Osteoblast (primary cell): ENCODE measurements at places on chromosomes 6 and 20. TPM values are rescaled to one million over a fixed set of nuclear protein-coding genes. Genes with fewer than 3 reads are reported as not detected.

The SMOC2 gene
- 0.36 and 10.6 TPM in 2 replicates for total RNA-seq

The CCM2L gene
- not detected in 2 replicates for total RNA-seq

The ANGPT4 gene
- total RNA-seq, result under 0.01 TPM in 2 replicates

The SIRPG gene
- not detected in 2 replicates for total RNA-seq

The SRXN1 gene
- 60.1 and 65.1 TPM in 2 replicates for total RNA-seq

The CPXM1 gene
- total RNA-seq, result under 0.01 and 0.88 TPM in 2 replicates

The TMX4 gene
- 40.9 and 45.7 TPM in 2 replicates for total RNA-seq

The HLA-DOB gene
- 0.36 TPM in 1 of 2 replicates, not detected in the other for total RNA-seq

The NUDT3 gene
- 37.6 and 42.4 TPM in 2 replicates for total RNA-seq

DNA sequence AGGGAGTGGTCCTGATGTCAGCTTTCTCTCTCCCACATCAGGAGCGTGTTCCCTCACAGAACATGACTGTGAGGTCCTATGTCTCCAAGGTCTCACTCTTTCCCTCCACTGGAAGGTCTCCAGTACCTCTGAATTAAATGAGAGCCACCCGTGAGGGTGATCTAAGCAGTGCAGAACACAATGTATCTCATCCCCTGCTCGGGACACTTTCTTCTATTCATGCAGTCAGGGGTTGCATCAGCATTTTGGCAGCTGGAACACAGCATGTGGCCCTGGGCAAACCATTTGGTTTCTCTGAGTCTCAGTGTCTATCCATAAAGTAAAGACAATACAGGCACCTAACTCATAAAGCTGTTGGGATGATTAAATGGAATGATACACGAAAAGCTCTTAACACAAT is 34.2 kb downstream of the MAFB start:
- no peak for DNase-seq

GRCh38 chr20:9744551-9744950 is 94.3 kb downstream of the PAK5 start:
- no peak for DNase-seq

- no peak for DNase-seq
Observed at GRCh38 chr6:8481727-8482126, 46.4 kb upstream of the SLC35B3 start.

DNA sequence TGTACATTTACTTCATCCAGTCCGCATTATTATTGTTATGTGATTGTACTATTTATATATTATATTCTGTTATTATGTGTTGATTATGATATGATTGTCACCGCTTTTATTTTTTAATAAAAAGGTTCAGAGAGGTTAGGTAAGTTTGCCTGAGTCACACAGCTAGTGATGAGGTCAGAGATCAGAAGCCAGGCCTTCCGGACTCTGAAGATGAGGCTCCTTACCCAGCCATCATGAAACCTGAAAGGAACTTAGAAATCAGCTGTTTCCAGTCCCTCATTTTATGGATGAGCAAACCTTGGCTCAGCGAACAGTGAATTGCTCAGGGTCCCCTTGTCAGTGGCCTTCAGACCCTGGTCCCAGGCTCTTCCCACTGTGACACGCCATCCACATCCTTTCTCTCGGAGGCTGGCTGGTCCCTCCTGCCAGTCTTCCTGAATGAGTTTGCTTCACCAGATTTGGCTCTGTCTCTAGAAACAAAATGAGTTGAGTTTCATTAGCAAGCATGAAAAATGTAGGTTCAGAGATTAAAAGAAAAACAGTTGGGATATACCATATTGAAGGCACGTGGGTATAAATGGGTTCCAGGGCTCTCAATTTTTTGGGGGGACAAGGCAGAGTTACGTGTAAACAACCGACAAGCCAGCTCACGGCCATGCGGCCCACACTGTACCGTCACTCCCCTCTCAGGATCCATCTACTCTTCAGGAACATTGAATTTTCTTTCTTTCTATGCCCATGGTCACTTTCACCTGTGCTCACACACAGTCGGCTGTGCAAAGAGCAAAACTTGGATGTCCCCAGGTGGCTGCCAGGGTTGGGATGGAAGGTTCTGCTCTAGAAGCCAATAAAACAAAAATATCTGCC is 132.9 kb downstream of the ZDHHC14 start:
- no peak for DNase-seq

- DNase-seq, result no peak
Observed at GRCh38 chr6:54094786-54095185, 16.5 kb upstream of the MLIP start.

GRCh38 chr20:2713285-2713684 is 20.7 kb downstream of the EBF4 start:
- DNase-seq, result peak; percentile 79

DNA sequence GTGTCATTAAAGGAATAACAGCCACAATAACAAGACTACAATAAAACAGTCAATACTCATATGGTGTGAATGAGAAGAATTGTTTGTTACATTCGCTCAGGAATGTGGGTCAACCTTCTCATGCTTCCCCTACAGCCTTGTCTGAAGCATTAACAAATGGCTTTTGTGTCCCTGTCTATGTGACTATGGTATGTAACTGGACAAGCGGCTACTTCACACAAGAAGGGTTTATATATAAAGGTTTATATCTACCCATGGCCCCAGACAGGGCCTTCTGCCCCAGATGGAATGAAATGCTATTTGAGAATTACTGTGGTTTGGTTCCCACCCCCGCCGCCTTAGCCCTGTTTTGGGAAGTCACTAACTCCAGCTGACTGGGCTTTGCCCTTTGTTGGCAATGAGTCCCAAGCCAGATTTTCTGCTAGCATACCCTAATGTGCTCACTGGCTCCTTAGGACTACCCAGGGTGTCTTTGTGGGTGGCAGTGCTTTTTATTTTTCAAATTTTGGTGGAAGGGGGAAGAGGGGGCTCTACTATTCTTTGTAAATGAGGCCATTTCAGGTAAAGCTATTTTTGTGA is 39.4 kb downstream of the TFAP2A start:
- DNase-seq, result no peak

DNA sequence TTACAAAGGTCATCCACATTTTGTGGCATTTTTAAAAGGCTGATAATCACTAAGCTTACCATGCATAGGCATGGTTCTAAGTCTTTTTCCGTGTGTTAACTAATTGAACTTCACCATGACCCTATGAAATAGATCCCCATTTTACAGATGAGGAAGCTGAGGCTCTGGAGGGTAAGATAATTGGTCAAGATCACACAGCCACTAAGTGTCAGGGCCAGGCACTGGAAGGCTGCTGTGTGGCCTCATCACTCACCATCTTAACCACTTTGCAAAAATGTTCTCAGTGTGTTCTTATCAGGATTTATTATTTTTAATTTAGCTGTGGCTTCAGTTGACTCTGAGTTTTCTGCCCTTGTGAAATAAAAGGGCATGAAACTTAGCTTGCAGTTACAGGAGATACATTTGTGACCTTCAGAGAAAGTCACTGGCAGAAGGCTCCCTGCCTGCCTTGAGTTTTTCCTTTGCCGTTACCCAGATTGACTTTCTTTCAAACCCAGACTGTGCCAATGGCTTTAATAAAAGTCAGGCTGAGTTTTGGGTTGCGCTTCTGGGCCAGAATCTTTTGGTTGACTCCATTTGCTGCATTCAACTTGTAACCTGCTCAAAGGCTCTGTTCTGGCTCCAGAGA is 82.0 kb downstream of the EZR start:
- DNase-seq, result no peak

DNA sequence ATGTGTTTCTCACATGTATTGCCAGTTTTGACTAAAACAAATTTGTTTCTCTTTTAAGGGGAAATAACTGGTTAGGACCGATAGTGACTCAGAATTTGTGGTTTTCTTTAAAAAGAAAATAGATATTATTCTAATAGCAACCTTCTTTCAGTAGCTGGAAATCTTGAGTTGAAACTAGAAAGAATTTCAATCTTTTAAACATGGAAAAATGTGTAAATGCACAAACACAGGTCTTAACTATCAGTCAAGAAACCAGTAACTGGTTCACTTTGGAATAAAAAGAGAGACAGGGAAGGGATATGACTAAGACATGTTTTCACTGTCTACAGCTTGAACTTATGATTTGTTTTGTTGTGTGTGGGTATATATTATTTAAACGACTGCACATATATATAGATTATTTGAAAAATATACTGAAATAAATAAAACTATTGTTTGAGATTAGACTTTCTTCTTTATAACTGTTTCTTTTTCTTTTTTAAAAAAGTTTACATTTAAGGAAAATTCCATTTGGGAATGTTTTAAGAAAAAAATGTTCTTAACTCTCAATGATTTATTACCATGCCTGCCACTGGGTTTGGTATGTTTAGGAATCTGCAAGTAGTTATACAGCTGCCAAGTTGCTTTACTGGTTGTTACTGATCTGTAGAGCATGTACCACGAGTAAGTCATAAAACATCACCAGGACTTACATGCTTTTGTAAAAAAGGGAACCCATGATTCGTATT is 753.3 kb upstream of the MARCKS start:
- DNase-seq, result peak; percentile 56

- peak; percentile 98 for DNase-seq
Observed at GRCh38 chr20:58891086-58891717, 38.7 kb downstream of the GNAS start.

DNA sequence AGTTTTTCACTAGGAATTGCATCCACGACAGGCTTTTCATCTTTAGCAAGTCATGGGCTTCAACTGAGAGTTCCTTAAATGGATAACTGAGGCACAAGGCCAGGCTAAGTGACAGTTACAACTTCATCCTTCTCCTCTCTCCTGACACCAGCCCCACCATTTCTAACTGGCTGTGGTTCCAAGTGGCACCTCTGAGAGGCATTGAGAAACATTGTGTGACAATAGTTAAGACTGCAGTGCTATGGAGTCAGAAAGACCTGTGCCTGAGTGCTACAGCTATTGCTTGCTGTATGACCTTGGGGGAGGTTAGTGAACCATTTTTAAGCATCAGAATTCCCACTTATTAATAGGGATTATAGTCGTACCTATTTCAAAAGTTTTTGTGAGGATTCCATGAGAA is 26.2 kb upstream of the MLIP start:
- no peak for DNase-seq

GRCh38 chr6:99841297-99841696 is 152.7 kb downstream of the MCHR2 start:
- no peak for DNase-seq

DNA sequence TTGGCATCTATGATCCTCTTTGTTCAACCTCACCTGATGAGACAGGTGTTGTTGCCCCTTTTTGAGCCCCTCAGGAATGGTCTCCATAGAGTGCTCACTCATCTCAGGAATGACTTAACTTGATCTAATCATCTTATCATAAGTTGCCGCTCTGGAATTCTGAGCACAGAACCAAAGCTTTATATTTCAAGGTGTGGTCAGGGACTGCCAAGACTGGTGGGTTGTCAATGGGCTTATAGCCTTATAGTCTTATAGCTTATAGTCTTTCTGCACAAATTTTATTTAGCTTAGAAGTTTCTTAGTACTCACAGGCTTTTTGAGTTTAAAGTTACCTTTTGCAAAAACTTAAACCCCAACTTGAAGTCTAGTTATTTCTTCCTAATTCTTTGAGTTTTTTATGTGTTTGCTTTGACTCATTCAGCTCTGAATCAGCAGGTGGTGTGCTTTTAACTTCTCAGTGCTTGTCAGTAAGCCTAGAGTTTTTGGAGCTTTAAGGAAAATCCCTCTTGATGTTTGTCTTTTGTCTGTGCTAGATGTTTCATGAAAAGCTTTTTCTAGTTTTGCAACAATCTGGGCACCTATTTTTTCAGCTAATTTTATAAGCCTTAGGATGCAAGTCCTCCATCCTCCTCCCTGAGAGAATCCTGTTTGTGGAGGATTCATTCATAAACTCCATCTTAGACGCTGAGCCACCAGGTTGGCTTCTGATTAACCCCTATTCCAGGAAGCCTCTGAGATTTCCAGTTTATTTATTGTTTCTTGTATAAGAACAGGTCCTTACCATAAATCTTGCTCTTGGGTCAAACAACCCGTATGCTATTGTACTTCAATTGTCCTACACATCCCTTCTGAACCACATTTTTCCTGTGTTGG is 72.3 kb upstream of the SSTR4 start:
- DNase-seq, result no peak

- no peak for DNase-seq
Observed at GRCh38 chr20:36074983-36075382, 79.6 kb upstream of the EPB41L1 start.

GRCh38 chr6:14542670-14543366 is 425.2 kb downstream of the CD83 start:
- peak; percentile 80 for DNase-seq

DNA sequence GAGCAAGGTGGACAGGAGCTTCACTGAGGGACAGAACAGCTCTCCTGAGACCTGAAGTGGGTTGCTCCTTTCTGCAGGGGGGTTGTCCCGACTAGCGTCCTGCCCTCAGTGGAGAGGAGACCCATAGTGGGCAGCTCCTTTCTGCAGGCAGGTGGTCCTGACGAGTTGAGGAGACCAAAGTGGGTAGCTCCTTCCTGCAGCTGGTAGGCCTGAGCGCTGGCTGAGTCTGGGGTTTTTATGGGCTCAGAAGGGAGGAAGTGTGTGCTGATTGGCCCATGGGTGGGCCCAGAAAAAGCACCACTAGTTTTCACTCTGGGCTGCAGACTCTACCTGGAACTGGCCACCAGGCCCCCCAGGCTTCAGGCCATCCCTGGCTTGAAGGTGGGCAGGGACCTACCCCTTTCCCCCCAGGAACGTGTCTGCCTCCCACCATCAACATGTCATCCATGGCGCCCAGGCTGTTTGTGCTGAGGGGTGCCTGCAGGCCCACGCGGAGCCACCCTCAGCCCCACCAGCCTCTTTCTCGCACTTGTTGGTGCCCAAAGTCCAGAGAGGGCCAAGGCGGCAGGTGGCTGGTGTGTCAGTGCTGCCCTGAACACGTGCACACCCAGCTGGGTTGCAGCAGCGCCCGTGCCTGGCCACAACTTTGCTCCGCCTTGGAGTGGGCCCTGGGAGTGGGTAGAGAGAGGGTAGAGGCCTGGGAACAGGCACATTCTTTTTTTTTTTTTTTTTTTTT is 1.6 kb upstream of the DEK start:
- DNase-seq, result no peak

DNA sequence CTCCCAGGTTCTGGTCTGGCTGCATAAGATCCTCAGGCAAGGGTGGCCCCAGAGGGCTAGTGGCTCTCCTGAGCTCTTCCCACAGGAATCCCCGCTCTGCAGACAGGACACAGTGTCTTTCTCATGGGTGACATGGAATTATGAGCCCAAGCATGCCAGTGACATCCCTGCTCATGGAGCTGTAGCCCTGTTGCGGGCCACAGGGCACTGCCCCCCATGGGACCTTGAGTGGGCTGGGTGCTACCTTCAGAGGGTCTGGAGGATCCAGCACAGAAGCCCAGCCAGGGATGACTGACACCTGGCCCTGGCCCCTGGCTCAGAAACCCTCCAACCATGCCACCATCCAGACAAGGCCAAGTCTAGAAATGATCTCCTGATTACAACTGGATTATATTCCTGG is 657.5 kb upstream of the DEFB115 start:
- no peak for DNase-seq

DNA sequence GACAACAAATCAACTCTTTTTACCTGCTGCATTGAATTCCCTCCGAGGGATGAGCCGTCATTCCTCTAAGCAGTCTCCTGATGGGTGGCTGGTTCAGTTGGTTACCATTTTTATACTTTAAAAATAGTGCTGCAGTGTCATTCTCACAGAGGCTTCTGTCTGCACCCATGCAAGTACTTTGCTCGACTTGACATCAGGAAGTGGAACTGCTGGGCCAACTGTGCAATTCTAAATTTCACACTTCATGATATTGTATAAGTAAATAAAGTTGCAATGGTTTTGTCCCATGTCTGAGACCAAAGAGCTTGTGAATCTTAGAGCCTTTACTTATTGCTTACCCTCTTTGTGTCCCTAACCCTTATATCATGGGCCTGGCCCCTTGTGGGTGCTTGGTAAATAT is 2.5 kb downstream of the BTN3A1 start:
- no peak for DNase-seq
